ENCODE measurements at places on chromosomes 12 and 14. TPM values are rescaled to one million over a fixed set of nuclear protein-coding genes. Genes with fewer than 3 reads are reported as not detected.

GLIPR1L2 gene
- 0.72 TPM for total RNA-seq

TAS2R20 gene
- total RNA-seq, result 0.95 TPM

DNA sequence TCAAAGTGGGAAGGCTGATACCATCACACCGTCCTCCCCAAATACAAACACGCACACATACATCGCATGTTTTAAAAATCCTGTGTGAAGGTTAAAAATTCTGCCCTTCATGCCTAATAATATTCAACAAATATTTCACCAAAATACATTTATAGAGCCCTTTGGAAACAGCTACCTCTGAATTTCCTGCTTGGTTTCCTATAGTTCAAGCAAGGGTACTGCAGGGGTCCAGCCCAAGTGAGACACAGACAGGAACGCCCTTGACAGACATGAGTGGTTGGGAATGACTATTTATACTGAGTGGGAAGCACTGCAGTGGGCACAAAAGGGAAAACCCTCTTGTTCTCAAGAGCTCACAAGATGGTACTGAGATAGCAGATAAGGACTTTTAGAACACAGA lies 51.0 kb downstream of the ST8SIA1 start:
- DNase-seq, result no peak
- H3K36me3 ChIP-seq, result no peaks in the 10 kb centered on the region
- H3K27ac ChIP-seq, result no peak overlapping the region
- no peaks in the 10 kb centered on the region for H3K27me3 ChIP-seq

DNA sequence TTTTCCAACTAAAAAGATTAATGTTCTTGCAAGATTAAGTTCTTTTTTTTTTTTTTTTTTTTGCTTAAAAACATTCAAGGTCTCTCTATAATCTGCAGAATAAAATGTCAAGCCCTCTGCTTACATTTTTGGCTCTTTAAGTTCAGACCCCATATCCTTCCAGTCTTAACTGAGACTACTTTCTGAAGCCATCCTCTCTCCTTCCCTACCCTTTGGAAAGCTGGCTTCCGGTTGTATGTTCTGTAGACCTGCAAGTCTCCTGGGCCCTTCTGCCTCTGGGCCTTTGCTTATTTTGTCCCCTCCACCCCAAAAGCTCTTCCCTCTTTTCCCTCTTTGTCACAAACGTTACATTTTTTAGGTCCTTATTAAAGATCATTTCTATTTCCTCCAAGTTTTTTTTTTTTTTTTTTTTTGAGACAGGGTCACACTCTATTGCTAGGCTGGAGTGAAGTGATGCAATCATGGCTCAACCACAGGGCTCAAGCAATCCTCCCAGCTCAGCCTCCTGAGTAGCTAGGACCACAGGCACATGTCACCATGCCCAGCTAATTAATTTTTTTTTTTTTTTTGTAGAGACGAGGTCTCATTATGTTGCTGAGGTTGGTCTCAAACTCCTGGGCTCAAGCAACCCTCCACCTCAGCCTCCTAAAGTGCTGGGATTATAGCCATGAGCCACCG lies 46.5 kb downstream of the PTPRB start:
- H3K27me3 ChIP-seq, result peaks cover 3% of the 10 kb centered on the region
- no peaks in the 10 kb centered on the region for H3K36me3 ChIP-seq
- no peaks in the 10 kb centered on the region for H3K4me1 ChIP-seq
- no peak overlapping the region for H3K4me3 ChIP-seq
- no peak for DNase-seq

DNA sequence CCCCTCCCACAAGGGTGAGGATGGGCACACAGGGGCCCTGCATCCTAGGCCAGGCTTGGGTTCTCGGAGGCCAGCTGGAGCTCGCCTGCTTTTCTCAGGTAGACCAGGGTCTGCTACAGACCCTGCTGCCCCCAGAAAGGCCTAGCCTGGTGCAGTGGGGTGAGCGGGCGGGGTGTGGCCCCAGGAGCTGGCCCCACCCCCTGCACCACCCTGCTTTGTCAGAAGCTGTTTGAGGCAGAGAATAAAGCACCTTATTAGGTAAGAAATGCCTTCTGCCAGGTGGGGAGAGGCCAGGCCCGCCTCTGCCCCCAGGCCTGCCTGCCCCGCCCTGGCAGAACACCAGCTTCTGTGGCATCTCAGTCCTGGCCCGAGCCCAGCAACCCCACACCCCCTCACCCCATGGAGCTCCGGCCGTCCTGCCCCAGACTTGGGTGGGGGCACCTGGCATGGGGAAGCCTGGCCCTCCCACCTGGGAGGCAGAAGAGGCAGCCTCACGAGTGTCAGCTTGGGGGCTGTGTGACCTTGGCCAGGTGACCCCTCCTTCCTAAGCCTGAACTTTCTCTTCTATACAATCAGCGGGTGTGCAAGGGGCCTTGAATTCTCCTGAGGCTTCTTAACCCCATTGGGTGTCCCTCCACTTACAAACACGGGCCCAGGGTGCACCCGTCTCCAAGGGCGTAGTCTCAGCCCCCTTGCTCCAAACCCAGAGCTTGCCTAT lies 43.2 kb downstream of the KRT80 start:
- no peak for DNase-seq
- H3K4me3 ChIP-seq, result no peak overlapping the region
- no peaks in the 10 kb centered on the region for H3K27me3 ChIP-seq
- H3K27ac ChIP-seq, result peak overlapping the region; percentile 97
- no peaks in the 10 kb centered on the region for H3K36me3 ChIP-seq
- H3K4me1 ChIP-seq, result peaks cover 76% of the 10 kb centered on the region

DNA sequence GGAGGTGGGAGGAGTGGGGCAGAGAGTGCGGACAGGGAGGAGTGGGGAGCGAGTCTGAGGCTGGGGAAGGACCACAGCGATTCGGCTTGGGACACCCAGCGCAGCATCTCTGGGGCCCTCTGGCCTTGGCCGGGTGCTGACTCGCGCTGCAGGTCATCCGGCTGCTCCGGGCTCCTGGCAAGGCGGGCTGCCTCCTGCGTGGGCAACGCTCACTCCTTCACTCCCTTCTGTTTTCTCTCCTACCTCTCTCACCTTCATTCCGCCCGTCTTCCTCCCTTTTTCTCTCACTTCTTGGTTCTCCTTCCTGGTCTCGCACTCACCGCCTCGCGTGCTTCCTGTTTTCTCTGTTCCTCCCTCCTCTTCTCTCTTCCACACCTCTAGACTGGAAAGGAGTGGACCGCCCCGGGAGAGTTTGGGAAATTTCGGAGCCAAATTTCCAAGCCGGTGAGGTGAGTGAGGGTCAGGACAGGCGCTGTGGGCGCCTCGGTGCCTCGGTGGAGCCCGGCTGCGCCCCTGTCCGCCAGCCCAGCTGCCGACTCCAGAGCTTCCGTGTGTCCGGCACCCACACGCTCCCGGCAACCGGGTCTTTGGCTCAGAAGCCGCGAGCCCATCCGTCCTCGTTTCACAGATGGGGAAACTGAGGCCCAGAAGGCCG lies 86.7 kb downstream of the B4GALNT3 start:
- peaks cover 4% of the 10 kb centered on the region for H3K4me1 ChIP-seq
- no peak overlapping the region for H3K4me3 ChIP-seq
- no peaks in the 10 kb centered on the region for H3K36me3 ChIP-seq
- H3K27me3 ChIP-seq, result no peaks in the 10 kb centered on the region
- DNase-seq, result no peak

- H3K4me1 ChIP-seq, result no peaks in the 10 kb centered on the region
- H3K27ac ChIP-seq, result no peak overlapping the region
- peaks cover 3% of the 10 kb centered on the region for H3K27me3 ChIP-seq
- DNase-seq, result no peak
- no peaks in the 10 kb centered on the region for H3K36me3 ChIP-seq
- no peak overlapping the region for H3K4me3 ChIP-seq
Measured at GRCh38 chr14:78172428-78172827, 2.3 kb downstream of the NRXN3 start.

DNA sequence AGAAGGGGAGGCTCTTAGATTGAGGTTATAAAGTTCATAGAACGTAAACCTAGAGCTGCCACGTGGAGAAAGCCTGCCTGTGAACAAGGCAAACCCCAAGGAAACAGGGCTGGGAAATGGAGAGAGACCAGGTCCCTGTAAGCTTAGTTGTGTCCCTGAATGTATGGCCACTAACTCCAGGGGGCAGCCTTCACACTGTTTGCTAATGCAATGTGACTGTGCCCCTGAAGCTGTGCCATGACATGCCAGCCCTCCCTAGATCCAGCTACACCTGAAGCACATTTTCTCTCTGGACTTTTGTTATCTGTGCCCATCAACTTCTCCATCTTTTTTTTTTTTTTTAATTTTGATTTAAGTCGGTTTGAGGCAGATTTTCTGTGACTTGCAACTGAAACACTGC lies 60.6 kb upstream of the TMCC3 start:
- no peaks in the 10 kb centered on the region for H3K4me1 ChIP-seq
- H3K4me3 ChIP-seq, result no peak overlapping the region
- no peak overlapping the region for H3K27ac ChIP-seq
- H3K27me3 ChIP-seq, result no peaks in the 10 kb centered on the region
- no peaks in the 10 kb centered on the region for H3K36me3 ChIP-seq

DNA sequence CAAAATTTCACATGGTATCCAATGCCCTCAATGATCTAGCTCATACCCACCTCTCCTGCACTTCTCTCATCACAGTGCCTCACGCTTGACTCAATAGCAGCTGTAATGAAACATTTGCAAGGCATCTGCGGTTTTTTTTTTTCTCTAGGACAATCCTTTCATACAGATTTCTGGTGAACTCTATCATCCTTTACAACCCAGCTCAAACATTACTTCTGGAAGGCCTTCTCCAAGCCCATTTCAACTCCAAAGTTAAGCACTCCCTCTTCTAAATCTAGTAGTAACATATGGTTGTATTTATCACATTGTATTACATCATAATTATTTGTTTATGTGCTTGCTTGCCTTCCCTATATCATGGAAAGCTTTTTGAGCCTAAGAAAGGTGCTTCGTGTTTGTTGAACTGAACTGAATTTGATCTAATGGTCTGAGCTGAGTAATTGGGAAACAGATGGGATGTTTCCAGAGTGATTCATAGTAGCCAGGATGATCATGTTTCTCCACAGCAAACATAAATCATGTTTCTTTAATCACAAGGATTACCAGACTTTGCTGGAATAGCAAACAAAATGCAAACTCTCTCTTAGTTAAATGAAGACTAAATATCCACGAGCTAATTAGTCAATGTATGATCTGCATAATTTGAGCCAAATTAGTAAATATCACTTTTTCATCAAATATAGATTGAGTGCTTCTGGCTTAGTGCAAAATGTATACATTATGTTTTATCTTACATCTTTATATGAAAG lies 14.3 kb downstream of the CFL2 start:
- peak; percentile 93 for DNase-seq
- no peaks in the 10 kb centered on the region for H3K27me3 ChIP-seq
- no peaks in the 10 kb centered on the region for H3K36me3 ChIP-seq
- H3K4me3 ChIP-seq, result peak overlapping the region; percentile 17
- peak overlapping the region; percentile 97 for H3K27ac ChIP-seq

DNA sequence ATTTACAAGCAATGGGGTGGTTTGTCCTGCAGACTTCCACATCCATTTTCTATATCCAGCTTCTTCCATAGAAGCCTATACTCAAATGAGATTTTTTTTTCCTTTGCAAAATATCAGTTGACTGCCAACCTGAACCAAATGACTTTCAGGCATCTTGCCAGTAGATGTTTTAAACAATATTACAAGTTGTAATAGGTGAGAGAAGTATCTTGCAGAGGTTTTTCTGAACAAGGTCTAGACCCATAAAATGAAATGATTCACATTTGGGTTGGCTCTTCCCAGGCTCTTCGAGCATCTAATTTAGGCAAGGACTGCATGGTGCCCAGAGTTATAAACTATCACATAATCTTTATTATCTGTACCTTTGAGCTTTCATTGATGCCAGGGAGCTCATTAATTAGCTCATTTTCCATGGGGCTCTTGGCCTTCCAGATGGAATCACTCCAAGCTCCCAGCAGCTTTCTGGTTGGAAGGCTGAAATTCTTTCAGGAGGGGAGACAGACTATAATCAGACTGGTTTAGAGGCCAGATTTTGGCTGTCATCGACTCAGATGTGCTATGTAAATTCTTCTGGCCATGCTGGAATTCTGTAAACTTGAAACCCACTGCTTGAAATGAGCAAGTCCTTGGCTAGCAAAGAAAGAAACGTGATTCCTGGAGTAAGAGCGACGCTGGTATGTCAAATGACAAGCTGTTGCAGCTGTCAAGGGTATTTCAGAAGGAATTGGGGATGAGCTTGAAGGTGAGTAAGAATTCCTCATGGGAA lies 32.2 kb upstream of the DICER1 start:
- no peaks in the 10 kb centered on the region for H3K4me1 ChIP-seq
- no peaks in the 10 kb centered on the region for H3K36me3 ChIP-seq
- DNase-seq, result no peak
- no peak overlapping the region for H3K27ac ChIP-seq
- H3K27me3 ChIP-seq, result no peaks in the 10 kb centered on the region
